ENCODE measurements at places on chromosomes 6 and 20. TPM values are rescaled to one million over a fixed set of nuclear protein-coding genes. Genes with fewer than 3 reads are reported as not detected.

DNA sequence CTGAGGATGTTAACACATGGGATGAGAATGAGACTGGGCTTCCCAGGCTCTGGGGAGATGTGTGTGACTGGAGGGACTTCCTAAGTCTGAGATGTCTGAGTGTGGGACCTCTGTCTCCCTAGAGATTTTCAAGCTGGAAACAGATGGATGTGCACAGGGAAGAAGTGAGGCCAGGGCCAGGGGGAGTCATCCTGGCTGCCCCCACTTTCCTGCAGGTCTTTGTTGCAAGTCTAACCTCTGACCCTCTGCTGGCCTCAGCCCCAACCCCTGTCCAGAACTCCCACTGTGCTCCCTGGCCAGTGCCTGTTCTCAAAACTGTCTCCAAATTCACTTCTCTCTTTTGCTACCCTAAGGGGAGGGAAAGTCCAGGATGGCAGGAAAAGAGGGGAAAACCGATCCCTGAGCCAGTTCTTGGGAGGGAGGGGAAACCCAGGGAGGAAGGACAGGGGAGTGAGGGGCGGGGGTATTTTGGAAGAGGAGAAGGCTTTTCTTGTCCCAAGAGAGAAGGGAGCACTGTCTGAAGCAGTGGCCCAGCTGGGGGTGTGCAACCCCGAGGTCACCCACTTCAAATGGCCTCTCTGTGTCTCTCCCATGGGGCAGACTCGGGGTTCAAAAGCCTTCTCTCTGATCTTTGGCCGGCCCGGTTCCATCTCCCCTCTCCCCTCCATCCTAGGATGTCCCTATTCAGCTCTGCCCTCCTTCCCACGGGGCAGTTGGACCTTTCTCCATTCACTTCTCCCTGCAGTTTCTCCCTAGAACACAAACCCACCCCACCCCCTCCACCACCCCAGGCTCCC is 3.1 kb downstream of the PPP1R18 start:
- no peak for DNase-seq
- peaks cover 21% of the 10 kb centered on the region for H3K36me3 ChIP-seq

GRCh38 chr20:40749985-40750506 is 61.0 kb upstream of the MAFB start:
- DNase-seq = no peak
- no peak overlapping the region for H3K27ac ChIP-seq
- no peaks in the 10 kb centered on the region for H3K36me3 ChIP-seq

- H3K4me3 ChIP-seq = no peak overlapping the region
- H3K4me1 ChIP-seq = peaks cover 5% of the 10 kb centered on the region
- no peak for DNase-seq
- no peaks in the 10 kb centered on the region for H3K36me3 ChIP-seq
- H3K27ac ChIP-seq = no peak overlapping the region
Measured at GRCh38 chr6:122772724-122773415, 6.6 kb upstream of the FABP7 start.

DNA sequence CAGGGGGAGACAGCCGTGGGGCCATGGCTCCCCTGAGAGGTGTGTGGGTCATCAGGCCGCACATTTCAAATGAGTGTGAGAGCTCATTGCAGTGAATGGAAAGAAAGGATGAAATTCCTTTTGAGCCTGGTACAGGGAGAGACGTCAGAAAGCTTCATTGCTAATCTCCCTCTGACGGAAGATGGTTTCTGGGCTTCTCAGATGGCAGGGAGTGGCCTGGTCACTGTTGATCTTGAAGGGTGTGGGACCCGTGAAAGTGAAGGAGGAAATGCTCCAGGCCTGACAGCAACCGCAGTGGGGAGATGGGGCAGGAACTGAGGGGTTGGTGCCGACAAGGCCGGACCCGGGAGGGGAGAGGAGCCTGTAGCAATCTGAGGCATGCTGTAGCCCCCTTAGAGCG is 127.4 kb downstream of the MYLK4 start:
- H3K36me3 ChIP-seq = no peaks in the 10 kb centered on the region
- H3K27ac ChIP-seq = no peak overlapping the region
- no peaks in the 10 kb centered on the region for H3K27me3 ChIP-seq

DNA sequence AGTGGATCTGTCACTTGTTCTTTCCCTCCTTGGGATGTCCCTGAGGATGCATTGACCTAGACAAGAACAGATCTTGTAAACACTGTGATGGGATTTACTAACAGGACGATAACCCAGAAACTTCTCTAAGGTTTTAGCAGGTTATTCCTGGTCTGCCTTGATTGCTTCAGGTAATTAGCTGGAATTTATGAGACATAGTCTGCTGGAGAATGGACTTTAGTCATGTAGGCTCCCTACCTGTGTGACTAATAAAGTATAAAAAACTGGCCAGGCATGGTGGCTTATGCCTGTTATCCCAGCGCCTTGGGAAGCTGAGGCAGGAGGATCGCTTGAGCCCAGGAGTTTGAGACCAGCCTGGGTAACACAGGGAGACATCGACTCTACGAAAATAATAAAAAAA is 96.1 kb downstream of the PAK5 start:
- H3K27me3 ChIP-seq = no peaks in the 10 kb centered on the region
- H3K4me3 ChIP-seq = no peak overlapping the region
- H3K4me1 ChIP-seq = no peaks in the 10 kb centered on the region
- no peak overlapping the region for H3K27ac ChIP-seq

DNA sequence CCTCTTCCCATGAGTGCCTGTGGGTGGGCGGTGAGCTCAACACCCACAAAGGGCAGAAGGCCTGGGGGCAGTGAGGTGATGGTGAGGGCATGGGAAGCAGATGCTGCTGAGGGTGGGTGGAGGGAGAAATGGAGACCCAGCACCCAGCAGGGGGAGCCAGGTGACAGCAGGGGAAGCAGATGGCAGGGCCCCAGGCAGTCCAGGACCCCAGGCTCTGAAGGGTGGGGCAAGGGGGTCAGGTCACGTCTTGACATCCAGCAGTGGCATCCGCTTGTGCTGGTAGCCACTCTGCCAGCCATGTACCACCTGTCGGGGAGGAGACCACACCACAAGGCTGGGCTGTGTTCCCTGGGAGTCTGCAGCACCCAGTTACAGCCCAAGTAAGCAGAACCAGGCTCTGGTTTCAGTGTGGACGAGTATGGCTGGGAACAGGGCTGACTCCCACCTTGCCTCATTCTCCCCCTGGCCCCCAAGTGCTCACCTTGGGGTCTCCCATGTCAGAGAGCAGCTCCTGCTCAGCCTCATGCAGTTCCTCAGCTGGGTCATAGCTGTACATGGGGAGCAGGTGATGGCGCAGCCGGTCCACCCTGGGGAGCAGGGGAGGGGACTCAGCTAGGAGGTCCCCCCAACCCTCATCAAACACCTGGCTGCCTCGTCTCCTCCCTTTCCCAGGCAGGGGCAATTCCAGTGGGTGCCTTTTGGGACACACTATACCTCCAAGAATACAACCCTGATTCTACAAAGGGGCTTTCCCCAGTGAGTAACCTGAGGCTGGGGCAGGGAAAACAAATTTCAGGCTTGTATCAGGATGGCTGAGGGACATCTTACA is 2.0 kb downstream of the SMIM29 start:
- peaks cover 29% of the 10 kb centered on the region for H3K36me3 ChIP-seq
- peak; percentile 89 for DNase-seq
- H3K27ac ChIP-seq = no peak overlapping the region
- H3K4me1 ChIP-seq = peaks cover under 1% of the 10 kb centered on the region
- no peak overlapping the region for H3K4me3 ChIP-seq

DNA sequence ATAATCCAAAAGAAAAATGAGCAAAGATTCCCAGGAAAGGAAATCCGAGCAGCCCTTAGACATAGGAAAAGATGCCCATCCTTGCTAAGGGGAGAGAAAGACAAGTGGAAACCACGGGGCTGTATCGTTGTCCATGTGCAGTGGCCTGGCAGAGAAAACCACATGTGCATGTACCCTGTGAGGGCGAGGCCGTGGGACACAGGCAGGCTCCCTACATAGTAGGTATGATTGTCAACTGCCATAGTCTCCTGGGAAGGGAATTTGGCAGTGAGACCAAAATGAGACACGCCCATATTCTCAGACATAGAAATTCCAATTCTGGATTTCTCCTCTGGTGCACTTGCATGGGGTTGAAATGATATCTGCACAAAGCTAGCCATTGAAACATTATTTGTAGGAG is 169.7 kb upstream of the SALL4 start:
- no peak for DNase-seq
- no peak overlapping the region for H3K4me3 ChIP-seq
- no peaks in the 10 kb centered on the region for H3K36me3 ChIP-seq

DNA sequence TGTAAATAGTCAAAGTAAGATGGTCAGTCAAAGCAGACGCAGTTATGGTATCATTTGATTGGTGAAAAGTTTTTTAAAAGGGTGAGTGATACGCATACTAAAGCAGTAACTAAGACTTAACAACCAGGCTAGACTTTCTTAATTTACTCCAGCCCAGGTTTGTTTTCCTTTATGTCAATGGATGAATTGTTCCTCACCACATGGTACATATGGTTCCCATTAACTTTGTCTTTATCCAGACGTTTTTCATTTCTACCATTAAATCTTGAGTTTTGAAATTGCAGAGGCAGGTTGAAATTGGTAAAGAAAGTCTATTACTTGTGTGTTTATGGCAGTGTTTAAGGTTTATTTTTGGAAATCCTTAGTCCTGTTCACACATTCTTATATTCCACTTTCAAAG is 98.5 kb upstream of the SCGN start:
- no peak overlapping the region for H3K27ac ChIP-seq
- no peaks in the 10 kb centered on the region for H3K27me3 ChIP-seq
- H3K36me3 ChIP-seq = no peaks in the 10 kb centered on the region
- H3K4me1 ChIP-seq = no peaks in the 10 kb centered on the region

GRCh38 chr6:135222623-135223022 is 41.5 kb downstream of the MYB start:
- no peak overlapping the region for H3K27ac ChIP-seq
- no peak for DNase-seq

- H3K36me3 ChIP-seq = no peaks in the 10 kb centered on the region
- no peaks in the 10 kb centered on the region for H3K27me3 ChIP-seq
- no peaks in the 10 kb centered on the region for H3K4me1 ChIP-seq
- peak overlapping the region; percentile 96 for H3K4me3 ChIP-seq
- H3K27ac ChIP-seq = peak overlapping the region; percentile 2
Measured at GRCh38 chr6:2245877-2246863, 765 bp upstream of the GMDS start.

DNA sequence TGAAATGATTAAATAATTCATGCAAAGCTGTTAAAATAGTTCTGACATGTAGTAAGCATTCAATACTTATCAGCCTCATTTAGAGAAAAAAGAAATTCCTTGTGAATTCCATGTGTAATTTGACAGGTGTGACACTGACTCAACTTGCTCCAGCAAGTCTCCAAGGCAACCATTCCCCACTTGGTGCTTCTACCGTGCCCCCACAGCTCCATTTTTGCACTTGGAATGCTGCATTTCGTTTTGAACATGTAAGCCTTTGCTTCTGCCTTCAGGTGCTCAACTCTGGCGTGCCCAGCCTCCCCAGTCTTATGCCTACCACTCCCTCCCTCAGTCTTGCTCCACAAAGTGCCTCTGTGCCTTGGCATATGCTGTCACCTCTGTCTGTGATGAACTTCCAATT is 760.6 kb upstream of the CHD6 start:
- DNase-seq = no peak
- H3K27ac ChIP-seq = no peak overlapping the region
- H3K27me3 ChIP-seq = no peaks in the 10 kb centered on the region
- H3K4me3 ChIP-seq = no peak overlapping the region
- H3K36me3 ChIP-seq = no peaks in the 10 kb centered on the region
- no peaks in the 10 kb centered on the region for H3K4me1 ChIP-seq

DNA sequence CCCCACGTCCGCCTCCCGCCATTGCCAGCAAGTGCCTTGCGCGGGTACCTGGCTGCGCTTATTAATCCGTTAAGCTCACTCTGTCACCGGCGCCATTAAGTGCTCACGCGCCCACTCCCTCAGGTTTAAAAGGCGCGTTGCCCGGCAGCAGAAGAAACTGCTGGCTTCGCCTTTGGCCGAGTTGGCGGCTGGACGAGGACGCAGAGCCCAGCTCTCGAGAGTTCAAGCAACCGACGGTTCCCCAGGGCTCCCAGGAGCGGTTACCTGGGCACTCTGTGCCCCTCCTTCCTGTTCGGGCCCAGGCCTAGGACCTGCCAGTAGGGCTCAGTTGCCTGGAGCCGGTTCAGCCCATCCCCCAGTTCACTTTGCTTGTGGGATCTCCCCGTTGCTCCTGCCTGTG is at the start of gene GGTLC1:
Gene GGTLC1 (minus strand): TSS at position 219 of the 400 bp plus-strand sequence. CDS start 2,168 bp downstream, outside the sequence.
- no peak within 1 kb of the TSS for H3K4me3 ChIP-seq
- H3K27ac ChIP-seq = no peak within 1 kb of the TSS
- H3K4me1 ChIP-seq = no peaks in the 10 kb centered on the region
- no peaks in the 10 kb centered on the region for H3K27me3 ChIP-seq
- peak; percentile 13 for DNase-seq

DNA sequence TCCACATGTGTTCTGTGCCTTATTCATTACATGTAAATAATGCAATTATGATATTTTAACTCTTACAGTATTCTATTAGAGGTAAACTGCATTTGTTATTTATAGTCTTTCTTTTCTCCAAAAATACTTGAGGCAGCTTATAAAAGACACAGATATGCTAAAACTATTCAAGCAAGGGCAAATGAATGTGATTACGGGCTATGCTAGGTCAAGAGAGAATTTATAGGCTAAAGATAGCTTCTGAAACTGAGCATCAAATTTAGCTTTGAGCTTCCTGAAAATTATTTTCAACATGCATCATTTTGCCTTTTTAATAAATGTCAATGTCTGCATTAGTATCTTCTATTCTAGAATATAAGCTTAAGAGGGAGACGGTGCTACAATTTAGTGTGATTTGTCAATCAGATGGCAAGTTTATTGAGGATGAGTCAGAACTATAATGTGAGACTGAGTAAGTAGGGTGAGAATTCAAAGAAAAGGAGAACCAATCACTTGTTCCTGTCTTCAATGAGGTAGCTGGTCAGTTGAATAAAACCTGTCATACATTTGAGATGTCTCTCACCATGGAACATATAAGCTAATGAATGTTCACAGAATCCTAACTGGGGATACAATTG is 669.4 kb upstream of the CITED2 start:
- DNase-seq = no peak
- no peaks in the 10 kb centered on the region for H3K36me3 ChIP-seq
- H3K27me3 ChIP-seq = no peaks in the 10 kb centered on the region

DNA sequence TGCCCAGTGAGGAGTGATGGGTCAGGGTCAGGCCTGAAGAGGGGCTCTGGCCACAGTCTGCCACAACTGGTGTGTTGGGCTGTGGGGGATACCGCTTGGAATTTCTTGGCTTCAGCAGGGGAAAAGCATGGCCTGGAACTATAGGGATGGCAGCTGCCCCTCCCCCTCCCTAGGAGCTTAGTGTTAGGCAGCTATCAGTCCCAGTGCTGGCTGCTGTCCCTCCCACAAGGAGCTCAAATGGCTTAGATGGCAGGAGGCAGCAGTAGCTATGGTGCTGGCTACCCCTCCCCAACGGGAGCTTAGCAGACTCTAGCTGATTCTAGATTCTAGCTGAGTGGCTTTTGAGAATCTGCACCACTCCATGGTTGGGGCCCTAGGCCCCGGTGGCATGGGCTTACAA is 414.5 kb upstream of the HSF2 start:
- H3K27me3 ChIP-seq = no peaks in the 10 kb centered on the region
- no peak overlapping the region for H3K27ac ChIP-seq

DNA sequence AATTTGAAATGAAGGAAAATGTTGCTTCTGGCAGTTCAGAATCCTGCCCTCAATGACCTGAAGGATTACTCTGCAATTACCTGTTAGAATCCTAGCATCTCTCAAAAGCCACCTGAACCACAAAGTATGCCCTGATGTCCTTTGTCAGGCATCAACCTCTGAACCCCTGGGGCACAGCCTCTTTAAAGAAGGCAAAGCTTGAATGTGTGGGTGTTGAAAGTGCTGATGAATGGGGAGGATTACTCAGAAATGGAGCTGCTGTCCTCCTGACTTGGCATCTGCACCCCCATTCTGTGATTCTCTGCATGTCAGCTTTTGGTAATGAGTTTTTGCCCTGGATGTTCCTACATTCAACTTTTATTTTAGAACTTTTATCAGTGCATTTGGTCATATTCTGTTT is 179.2 kb downstream of the PKHD1 start:
- no peak overlapping the region for H3K4me3 ChIP-seq
- peak; percentile 46 for DNase-seq
- H3K27me3 ChIP-seq = no peaks in the 10 kb centered on the region

ZSCAN16 gene
- 3.9 TPM for total RNA-seq

HCK gene
- total RNA-seq = 0.24 TPM

CLIC5 gene
- not detected for total RNA-seq
